ENCODE measurements at places on chromosomes 12 and 14.

DNA sequence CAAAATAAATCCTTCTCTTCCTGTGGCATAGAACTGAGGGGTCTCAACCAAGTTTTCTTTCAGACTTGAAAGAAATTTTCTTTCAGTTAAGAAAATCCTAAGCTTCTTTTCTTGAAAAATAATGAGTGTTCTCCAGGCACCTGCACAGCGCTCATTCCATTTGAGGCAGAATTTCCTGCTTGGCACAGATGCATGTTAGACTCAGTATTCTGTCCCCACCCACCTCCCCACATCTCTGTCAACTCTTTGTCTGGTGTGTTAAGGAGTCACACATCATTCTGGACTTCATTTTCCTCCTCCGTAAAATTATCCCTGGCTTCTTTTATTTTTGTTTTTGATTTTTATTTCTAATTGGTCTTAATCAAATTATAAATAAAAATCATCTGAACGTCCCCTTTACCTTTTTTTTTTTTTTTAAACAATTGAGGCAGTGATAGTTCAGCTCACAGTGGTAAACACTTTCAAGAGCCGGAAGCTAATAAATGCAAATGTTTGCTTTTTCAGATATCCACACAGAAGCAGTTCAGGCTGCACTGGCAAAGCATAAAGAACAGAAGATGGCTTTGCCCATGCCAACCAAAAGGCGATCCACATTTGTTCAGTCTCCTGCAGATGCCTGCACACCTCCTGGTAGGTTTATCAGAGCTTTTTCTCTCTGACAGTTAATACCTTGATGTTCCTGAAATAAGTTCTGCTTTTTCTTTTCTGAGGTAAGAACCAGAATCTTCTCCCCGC lies 104.0 kb upstream of the ATF1 start:
- no peak for DNase-seq

DNA sequence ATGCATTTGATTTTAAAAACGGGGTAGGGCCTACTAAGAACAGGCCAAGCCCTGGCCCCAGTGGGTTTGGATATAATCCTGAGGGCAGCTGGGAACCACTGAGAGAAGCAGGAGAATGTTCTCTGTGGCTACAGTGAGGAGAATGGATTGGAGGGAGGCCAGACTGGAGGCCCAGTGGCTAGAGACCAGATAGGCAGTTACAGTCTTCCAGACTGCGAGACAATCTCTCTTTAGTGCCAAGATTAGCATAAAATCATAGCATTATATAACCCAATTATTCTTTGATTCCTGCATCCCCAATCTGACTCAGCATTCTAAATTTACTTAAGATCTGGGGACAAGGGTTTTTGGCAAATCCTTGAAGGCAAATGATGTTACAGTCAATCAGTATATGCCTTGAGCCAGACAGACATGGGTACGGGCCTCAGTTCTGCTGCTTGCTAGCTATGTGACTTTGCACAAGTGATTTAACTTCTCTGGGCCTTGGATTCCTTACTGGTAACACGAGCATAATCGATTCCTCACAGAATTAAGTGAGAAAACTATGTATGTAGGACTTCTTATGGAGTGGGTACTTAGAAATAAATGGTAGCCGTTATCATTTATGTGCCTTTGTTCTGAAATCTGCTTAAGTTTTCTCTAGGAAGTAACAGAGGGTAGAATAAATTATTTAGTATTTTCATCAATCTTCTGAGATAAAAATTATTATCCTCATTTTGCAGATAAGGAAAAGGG lies 18.3 kb downstream of the NINJ2 start:
- no peak for DNase-seq

- DNase-seq, result no peak
These were observed 111.9 kb upstream of the CCDC175 start for GRCh38 chr14:59688224-59689170.

DNA sequence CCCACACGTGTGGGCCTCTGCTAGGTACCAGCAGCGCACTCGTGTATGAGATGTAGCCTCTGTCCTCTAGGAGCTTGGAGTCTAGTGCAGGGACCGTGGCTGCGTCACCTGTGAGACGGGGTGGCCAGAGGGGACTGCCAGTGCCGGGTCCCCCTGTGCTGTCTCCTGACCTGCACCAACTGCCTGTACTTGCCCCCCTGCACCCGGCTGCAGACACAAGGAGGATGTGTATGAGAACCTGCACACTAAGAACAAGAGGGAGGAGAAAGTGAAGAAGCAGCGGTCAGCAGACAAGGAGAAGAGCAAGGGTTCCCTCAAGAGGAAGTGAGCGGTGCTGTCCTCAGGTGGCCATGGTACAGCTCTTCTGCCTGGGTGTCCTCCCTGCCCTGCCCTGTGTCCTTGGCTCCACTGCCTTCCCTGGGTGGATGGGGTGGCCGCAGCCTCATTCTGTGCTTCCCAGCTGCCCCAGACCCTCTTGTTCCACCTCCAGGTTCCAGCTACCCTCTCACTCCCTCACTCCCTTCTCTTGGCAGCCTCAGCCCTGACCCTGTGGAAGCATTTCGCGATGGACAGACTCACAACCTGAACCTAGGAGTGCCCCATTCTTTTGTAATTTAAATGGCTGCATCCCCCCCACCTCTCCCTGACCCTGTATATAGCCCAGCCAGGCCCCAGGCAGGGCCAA lies 9.6 kb downstream of the PTPN6 start:
- no peak for DNase-seq

DNA sequence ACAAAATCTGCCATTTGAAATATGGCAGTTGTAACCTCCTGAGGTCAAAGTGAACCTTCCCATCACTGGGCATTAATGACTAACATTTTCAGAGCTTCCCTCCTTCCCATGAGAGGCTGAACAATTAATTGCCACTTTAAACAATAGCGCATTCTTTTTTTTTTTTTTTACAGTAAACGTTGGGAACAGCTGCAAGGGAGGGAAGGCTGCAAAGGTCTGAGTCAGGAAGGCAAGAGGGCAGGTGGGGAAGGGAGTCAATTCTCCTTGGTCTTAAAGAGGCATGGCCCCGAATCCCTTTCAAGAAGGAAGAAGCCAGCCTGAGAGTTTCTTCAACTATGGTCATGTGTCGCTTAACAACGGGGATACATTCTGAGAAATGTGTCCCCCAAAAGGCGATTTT lies 41.0 kb upstream of the PLEKHG3 start:
- no peak for DNase-seq
